ENCODE measurements at places on chromosomes 13 and 19. TPM values are rescaled to one million over a fixed set of nuclear protein-coding genes. Genes with fewer than 3 reads are reported as not detected.

GRCh38 chr19:1073956-1074517 lies 7.1 kb downstream of the ARHGAP45 start:
- no peaks in the 10 kb centered on the region for H3K36me3 ChIP-seq
- no peaks in the 10 kb centered on the region for H3K4me1 ChIP-seq
- DNase-seq = no peak
- peak overlapping the region; percentile 45 for H3K4me3 ChIP-seq
- no peak overlapping the region for H3K27ac ChIP-seq

GRCh38 chr13:46530084-46530935 lies 22.7 kb upstream of the LRCH1 start:
- no peaks in the 10 kb centered on the region for H3K4me1 ChIP-seq
- no peak for DNase-seq
- no peak overlapping the region for H3K27ac ChIP-seq
- no peak overlapping the region for H3K4me3 ChIP-seq
- no peaks in the 10 kb centered on the region for H3K36me3 ChIP-seq
- no peaks in the 10 kb centered on the region for H3K27me3 ChIP-seq

- H3K4me1 ChIP-seq = no peaks in the 10 kb centered on the region
- no peak for DNase-seq
- no peaks in the 10 kb centered on the region for H3K36me3 ChIP-seq
- H3K27me3 ChIP-seq = no peaks in the 10 kb centered on the region
These were observed 10.5 kb upstream of the RAP2A start for GRCh38 chr13:97423300-97424045.

The DIS3 gene
- 35.7 TPM for total RNA-seq

The PRTN3 gene
- total RNA-seq = 0.44 TPM

The CYP2A6 gene
- not detected for total RNA-seq

DNA sequence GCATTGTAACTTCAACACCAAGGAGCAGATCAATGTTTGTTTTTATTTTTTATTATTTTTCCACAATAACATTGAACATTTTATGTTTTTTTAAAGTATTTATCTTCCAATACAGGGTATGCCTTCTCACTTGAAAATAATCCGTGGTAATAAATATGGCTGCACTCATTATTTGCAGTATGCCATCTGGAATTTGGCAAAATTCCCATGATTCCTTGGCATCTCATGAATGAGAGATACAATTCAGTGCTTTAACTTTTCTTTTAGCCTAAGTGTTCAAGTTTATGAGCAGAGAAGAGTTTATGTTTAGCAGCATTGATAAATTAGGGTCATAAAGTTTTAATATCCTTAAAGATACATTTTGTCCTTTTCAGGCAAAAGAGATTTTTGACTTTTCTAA lies 1109.6 kb upstream of the ATXN8OS start:
- no peaks in the 10 kb centered on the region for H3K27me3 ChIP-seq
- DNase-seq = no peak
- no peaks in the 10 kb centered on the region for H3K4me1 ChIP-seq

The ADGRE2 gene
- 1.9 TPM for total RNA-seq

Data from breast epithelium (tissue), 4 donors.